Lower lobe of right lung (tissue), 2 donors: ENCODE measurements at places on chromosomes 2 and 18. TPM values are rescaled to one million over a fixed set of nuclear protein-coding genes. Genes with fewer than 3 reads are reported as not detected.

The LHCGR gene
- total RNA-seq: 0.30 TPM

The NEMP2 gene
- 9.5 TPM for total RNA-seq

The ABCB11 gene
- total RNA-seq: 0.32 TPM

The ZNF804A gene
- total RNA-seq: 1.3 TPM

The TAF4B gene
- total RNA-seq: 2.8 TPM

The ABCG8 gene
- not detected for total RNA-seq

The EFHD1 gene
- 7.7 TPM for total RNA-seq

The ALKAL2 gene
- 6.7 TPM for total RNA-seq

The LRATD1 gene
- 8.0 TPM for total RNA-seq

The CFAP65 gene
- 7.6 TPM for total RNA-seq

The SLC19A3 gene
- total RNA-seq: 40.7 TPM

The SLC14A1 gene
- total RNA-seq: 21.8 TPM

The ADGRF3 gene
- total RNA-seq: 0.35 TPM

The STARD6 gene
- not detected for total RNA-seq

The GPR35 gene
- total RNA-seq: 4.7 TPM

The TEX44 gene
- not detected for total RNA-seq

The TBC1D8 gene
- total RNA-seq: 30.2 TPM

The CCNYL1 gene
- 25.6 TPM for total RNA-seq

The HJURP gene
- 1.5 TPM for total RNA-seq
